ENCODE measurements at places on chromosomes 16 and 17.

GRCh38 chr17:81513753-81514488, 1.3 kb upstream of the ACTG1 start:
- DNase-seq = peak; percentile 73

DNA sequence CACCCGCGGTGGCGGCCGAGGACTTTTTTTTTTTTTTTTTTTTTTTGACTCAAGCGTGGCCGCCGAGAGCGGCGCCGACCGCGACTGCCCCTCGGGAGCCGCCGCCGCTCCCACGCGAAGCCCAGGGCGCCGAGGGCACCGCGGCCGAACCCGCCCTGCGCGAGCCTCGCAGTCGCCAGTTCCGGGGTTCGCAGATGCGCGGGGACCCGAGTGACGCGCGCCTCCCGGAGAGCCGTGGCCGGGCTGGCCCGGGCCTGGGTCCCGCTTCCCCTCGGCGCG, 1.1 kb downstream of the METRNL start:
- no peak for DNase-seq

GRCh38 chr17:44892250-44892649, 7.0 kb downstream of the EFTUD2 start:
- DNase-seq = no peak

DNA sequence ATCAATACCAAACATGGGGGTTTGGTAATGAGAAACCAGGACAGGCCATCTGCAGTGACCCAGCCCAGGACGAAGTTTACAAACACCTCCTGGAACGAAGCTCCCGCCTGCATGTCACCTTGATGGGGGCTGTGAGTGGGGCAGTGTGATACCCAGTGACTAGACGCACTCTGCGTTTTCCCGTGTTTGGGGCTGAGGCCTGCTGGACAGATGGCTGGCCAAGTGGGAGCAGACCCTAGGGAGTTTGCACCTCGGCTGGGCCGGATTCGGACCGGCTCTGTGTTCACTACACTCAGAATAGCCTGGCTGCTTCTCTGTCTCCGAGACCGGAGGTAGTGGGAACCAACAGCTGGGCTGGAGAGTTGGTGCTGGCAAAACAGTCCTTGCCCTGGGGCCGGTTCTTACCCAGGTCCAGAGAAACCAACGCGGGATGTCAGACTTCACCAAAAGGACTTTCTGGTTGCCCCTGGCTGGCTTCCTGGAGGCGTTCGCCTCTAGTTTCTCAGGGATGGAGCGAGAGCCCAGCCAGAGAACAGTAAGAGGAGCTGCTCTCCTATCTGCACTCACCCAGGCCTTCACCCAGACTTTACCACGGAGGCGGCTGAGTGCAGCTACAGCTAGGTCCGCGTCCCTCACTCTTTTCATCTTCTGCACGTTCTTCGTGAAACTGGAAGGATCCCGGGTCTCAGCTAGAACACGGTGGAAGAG, 20.4 kb downstream of the CARHSP1 start:
- DNase-seq = no peak

GRCh38 chr16:68396481-68396880, 51.8 kb downstream of the SMPD3 start:
- DNase-seq = peak; percentile 40

DNA sequence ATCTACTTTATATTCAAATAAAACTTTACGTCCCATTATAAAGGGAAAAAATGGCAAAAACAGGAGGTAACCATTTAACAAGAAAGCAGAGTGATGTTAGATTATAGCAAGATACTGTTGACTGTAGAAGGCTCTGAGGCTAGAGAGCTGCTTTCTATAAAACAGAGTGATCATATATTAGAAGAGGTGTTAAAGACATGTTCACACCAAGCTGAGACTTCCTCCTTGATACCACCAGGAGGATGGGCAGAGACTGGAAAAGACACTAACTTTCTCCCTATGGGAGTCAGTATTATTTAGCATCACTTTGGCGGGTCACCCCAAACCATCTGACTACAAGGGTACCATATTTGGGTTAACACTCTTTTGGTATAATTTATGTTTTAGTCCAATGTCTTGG, 687 bp upstream of the CIITA start:
- no peak for DNase-seq

DNA sequence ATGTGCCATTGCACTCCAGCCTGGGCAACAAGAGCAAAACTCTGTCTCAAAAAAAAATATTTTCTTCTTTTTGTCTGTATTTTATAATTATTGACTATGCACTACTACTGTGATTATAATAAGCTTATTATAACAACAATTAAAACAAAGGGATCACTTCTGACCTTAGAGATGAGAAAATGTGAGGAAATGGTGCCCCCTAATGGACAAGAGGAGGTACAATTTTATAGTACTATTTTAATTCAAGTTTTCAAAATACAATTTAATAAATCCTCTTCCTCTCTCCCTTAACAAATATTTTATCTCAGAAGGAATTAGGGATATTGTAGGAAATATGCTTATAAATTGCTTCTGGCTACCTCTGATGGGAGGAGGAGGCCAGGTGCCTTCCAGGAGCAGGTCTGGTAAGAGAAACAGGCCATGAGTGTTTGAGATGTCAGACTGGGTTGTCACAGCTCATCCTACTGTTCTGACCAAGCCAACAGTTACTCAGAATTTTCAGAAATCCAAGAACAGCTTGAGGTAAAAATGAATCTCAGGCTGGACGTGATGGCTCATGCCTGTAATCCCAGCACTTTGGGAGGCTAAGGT, 14.0 kb downstream of the VPS53 start:
- no peak for DNase-seq

- no peak for DNase-seq
Measured at GRCh38 chr17:37520174-37520573, 30.5 kb downstream of the DUSP14 start.

Measured in stimulated activated naive CD8-positive, alpha-beta T cell treated with anti-CD3 and anti-CD28 coated beads, Interleukin-15, Interleukin-2, amounts not matched to agents 100 U/mL and 50 U/mL, for 24 hours (primary cell).